Amniotic epithelial cell (primary cell): ENCODE measurements at places on chromosomes 4 and X.

DNA sequence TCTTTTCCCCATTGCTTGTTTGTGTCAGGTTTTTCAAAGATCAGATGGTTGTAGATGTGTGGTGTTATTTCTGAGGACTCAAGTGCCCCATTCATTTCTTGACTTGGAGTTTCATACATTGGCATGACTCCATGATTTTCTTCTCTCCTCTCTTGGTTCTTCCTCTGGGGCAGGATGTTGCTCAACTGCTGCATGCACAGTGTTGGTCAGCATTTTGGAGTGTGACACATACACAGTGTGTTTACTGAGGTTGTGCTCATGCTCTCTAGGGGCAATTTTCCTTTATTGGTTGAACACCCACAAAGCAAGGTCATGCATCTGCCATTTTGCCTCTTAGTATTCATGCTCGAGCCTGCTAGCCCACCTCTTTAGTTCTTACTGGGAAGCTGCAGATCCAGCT lies 1993.8 kb downstream of the ARAP2 start:
- DNase-seq, result peak; percentile 38

DNA sequence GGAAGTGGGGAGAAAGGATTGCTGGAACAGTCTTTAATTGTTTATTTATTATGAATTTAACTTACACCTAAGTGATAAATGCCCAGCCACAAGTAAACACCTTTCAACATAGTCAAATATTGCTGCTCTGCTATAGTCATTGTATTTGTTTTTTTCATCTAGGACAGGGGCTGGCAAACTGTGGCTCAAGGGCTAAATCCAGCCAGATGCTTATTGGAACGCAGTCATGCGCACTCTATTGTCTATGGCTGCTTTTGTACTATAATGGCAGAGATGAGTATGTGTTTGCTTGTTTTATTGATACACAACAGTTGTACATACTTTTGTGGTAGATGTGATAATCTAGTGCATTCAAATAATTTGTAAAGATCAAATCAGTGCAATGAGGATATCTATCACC lies 95.3 kb downstream of the ZAR1 start:
- DNase-seq, result no peak

DNA sequence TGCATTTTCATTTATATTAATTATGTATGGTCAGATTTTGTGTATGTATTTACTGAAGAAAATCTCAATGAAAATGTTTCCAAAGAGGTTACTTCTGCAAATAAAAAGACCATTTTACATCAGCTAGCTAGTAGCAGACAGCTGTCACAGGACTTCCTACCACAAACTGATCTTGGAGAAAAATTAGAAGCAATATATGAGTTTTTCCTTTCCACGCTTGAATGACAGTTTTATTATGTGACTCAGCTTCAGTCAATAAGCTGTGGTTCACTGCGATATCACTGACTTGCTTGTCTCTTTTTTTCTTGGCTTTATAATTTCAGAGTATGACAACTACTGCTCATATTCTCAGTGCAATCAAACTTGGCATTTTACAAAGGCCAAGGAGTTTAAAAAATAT lies 787.4 kb upstream of the GALNTL6 start:
- DNase-seq, result no peak

DNA sequence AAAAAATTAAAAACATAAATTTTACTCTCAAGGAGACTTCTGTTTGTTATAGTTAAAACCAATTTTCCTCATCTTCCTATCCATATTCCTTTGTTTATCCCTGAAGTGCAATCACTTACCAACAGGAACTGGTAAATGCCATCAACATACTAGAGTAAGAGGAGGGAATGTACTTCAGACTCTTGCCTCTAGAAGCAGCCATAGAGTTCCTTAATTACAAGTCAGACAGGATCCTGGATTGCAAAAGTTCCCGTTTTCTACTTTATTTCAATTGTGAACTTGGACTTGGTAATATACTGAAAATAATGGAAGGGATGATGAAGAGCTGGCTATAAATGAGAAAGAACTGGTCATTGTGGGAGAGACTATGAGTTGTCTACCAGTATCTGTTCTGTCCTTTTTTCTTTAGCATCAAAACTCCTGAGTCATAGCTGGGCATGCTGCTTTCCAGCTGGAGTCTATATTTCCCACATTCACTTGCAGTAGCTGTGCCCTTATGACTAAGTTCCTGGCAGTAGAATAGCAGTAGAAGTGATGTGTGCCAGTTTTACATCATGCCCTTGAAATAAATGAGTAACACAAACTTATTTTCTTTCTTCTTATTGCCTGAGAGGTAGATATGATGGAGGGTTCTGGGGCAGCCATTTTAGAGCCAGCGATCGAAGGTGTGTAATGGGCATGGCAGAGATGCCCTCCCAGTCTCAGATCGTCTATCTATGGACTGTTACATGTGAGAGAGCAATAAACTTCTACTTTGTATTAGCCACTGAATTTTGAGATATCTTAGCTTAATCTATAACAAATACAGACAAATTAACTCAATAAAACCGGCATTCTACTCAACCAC lies 26.8 kb upstream of the SPARCL1 start:
- DNase-seq, result peak; percentile 82

- DNase-seq, result peak; percentile 8
These were observed 1.8 kb downstream of the SPIN4 start for GRCh38 chrX:63349307-63349706.

DNA sequence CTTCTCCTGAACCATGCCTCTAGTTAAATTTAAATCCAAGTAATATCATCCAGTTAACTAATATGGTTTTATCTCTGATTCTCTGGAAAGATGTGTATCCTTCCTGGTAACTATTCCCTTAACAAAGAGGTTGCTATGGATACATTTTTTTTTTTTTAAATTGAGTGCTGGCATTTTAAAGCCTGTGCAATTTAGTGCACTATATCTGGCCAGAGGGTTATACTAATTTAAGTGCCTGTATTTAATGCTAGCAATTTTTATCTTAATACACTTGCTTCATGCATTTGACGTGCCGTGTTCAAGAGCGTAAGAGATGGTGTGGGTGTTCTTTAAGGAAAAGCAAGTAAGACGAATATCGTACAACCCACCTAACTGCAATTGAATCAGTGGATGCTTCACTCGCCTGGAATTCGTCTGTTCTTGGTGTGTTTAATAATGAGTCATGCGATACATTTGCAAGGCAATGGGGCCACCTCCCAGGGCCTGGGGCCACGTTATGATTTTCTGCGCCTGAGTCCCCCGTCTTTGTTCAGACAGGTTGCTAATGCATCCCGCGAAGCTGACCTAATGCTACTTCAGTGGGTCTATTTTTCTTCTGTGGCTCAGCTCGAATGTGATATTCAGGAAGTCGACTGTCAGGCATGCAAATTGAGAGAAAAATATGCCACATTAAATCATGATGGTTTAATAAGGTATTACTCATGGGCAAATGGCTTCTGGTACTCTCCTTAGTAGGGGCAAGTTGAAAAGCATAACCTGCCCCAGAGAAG lies 14.2 kb upstream of the MID1 start:
- DNase-seq, result peak; percentile 82

DNA sequence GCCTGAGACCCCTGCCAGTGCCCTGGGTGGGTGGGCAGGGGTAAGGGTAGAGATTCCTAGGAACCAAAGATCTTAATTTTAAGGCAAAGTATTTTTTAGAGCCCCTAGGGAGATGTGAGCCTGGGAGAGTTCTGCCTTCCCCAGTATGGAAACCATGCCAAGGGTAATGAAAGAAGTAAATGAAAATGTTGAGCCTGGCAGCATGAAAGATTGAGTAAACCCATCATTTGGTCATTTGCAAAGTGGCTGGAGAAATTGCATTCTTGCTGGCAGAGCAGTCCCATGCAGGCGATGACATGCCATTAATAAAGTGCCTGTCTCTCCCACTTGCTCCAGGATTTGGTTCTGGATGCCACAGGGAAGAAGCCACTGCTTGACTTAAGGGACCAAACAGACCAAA lies 60.7 kb upstream of the GPC4 start:
- DNase-seq, result no peak

DNA sequence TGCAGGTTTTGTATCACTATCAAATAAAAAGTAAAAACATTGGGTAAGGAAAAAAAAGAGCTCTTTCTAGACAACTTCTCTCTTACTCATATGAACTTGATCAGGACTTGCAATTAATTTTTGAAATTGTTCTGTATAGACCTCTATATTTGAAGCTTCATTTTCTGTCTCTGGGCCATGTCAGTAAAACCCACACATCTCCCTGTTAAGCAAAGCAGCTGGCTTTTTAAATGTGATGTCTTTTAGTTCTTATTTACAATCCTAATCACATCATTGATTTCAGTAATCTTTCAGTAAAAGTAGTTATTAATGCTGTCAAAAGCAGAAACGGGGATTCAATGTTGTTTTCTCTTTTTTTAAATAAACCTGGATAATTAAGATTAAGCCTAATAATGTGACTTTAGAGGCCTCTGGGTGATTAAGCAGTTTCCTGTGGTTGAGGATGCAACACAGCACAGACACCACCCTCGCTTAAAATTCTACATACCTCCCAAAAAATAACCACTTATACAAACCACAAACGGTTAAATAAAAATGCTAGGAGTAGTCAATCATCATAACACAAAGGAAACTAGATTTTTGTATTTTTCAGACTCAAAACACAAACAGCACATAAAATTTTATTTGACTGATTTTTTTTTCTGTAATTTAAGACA lies 5.2 kb upstream of the PCDH10 start:
- no peak for DNase-seq

DNA sequence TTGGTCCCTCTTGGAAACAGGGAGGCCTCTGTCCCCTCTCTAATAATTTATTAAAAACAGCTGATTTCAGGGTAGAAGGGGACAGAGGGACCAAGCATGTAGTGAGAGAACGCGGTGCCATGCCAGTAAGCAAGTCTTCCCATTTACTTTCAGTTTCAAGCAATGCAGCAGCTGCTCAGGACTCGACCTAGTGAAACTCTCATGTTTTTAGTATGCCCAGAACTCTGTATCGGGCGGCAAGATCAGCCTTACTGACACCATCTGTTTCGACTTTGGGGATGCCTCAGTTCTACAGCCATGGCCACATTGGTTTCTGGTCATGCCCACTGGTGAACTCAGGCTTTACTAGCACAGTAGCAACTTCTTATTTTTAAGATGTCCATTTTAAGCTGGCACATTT lies 40.6 kb downstream of the ZNF81 start:
- no peak for DNase-seq

DNA sequence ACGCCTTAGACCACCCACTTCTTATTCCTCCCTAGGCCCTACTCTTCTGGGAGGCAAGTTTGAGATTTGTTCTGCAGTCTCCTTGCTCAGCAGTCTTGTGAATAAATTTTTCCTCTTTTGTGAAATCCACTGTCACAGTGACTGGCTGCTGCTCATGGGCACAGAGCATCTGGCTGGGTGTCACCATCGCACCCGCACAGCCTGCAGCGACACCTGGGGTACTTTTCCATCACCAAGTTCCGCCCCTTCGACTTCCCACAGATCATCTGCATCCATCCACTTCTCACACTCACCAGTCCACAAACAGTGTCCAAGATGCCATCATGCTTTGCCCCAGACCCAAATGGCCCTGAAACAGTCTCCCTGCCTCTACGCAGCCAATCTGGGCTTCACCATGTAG lies 36.4 kb upstream of the AFAP1 start:
- DNase-seq, result no peak

GRCh38 chr4:16075975-16076757 lies 7.7 kb downstream of the PROM1 start:
- DNase-seq, result no peak

DNA sequence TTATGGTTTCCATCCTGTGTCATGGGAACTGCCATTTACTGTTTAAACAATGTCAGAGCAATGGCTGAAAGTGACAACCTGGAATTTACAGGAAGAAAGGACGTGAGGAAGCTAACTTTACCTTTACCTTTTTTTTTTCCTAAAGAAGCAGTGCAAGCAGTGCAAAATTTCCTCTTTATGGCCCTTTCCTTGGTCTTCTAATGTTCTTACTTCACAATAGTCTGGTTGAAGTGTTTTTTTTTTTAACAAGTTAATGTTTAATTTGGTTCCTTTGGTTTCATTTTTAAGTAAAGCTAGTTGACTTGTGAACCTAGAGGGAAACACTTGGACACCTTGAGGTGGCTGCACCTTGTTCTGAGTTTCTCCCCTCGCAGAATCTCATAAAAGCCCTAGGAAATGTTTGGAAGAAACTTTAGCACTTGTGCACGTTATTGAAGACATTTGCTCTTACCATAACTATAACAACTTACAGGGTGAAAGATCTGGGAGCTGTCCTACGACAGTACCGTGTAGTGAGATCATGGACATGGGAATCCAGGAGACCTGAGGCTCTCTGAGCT lies 1.8 kb downstream of the SGMS2 start:
- no peak for DNase-seq
